Mucosa of gallbladder (tissue), 1 donor: ENCODE measurements at places on chromosomes 13 and 19. TPM values are rescaled to one million over a fixed set of nuclear protein-coding genes. Genes with fewer than 3 reads are reported as not detected.

The FBXO46 gene
- total RNA-seq: 22.0 TPM

The NUCB1 gene
- 292 TPM for total RNA-seq

The ZNF575 gene
- total RNA-seq: 4.1 TPM

The NOVA2 gene
- total RNA-seq: 3.1 TPM

The ZNF540 gene
- total RNA-seq: 3.1 TPM

The PRTN3 gene
- not detected for total RNA-seq

The ELANE gene
- total RNA-seq: not detected

The CATSPERD gene
- total RNA-seq: not detected

The ZNF578 gene
- total RNA-seq: 3.4 TPM

The CSNK1G2 gene
- 77.5 TPM for total RNA-seq

The DHX34 gene
- 19.1 TPM for total RNA-seq

The KLK4 gene
- total RNA-seq: not detected

- no peak for DNase-seq
These were observed 5.5 kb upstream of the PRTN3 start for GRCh38 chr19:835210-835810.

GRCh38 chr13:99228737-99229691 is 28.4 kb downstream of the UBAC2 start:
- DNase-seq: no peak

DNA sequence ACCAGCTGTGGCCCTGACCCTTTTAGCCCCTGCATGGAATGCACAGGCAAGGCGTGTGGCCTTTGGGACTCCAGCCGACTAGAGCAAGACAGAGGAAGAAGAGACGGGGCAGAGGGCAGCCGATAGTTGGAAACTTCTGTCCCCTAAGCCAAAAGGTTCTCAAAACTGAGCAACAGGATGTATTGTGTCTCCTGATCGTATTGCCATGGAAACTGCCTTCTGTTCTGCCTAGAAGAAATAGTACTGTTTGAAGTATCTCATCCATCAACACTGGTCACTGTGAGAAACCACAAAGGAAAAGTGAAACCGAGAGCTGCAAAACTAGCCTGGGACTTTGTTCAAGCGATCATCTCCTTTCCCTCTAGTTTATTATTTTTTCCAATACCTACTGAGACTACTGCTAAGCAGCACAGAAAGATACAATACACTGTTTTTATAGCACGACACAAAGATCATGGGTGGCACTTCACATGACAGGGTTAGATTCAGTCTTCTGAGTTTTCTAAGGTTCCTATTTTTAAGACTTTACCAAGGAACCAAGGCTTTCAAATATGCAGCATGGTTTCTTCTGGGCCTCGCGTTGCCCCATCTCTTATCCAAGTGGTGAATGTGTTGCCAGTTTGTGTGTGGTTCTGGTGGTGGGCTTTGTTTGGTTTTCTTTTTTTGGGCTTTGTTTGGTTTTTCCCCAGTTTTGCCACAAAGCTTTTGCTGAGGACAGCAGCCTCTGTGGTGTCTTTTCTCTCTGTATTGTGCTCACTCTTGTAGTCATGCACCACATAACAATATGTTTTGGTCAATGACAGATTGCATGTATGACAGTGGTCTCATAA is 49.3 kb upstream of the GPR183 start:
- DNase-seq: peak; percentile 44

DNA sequence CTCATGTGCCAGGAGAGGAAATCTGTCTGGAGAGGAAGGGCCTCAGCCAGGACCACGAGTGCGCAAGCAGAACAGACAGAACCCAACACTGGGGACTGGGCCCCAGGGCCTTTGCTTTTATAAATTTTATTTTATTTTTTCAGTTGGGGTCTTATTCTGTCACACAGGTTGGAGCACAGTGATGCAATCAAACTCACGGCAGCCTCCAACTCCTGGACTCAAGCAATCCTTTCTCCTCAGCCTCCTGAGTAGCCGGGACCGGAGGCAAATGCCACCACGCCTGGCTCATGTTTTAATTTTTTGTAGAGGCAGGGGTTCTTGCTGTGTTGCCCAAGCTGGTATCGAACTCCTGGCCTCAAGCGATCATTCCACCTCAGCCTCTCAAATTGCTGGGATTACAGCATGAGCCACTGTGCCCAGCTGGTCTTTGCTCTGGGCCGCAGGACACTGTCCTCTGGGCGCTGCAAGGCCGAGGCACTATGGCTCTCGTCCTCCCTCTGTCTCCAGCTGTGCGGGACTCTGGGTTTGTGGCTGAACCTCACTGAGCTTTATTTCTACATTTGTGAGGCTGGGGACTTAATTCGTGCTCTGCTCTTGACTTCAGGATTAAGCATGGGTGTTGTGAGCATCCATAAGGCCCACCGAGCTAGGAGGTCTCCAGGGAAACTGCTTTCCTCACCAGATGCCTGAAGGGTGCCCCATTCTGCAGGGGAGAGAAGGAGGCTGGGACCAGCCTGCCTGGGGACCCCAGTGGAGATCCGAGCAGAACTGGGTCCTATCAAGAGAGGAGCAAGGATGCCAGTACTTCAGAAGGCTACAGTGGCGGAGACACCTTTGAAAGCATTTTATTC is 144.2 kb upstream of the VSTM2B start:
- no peak for DNase-seq

DNA sequence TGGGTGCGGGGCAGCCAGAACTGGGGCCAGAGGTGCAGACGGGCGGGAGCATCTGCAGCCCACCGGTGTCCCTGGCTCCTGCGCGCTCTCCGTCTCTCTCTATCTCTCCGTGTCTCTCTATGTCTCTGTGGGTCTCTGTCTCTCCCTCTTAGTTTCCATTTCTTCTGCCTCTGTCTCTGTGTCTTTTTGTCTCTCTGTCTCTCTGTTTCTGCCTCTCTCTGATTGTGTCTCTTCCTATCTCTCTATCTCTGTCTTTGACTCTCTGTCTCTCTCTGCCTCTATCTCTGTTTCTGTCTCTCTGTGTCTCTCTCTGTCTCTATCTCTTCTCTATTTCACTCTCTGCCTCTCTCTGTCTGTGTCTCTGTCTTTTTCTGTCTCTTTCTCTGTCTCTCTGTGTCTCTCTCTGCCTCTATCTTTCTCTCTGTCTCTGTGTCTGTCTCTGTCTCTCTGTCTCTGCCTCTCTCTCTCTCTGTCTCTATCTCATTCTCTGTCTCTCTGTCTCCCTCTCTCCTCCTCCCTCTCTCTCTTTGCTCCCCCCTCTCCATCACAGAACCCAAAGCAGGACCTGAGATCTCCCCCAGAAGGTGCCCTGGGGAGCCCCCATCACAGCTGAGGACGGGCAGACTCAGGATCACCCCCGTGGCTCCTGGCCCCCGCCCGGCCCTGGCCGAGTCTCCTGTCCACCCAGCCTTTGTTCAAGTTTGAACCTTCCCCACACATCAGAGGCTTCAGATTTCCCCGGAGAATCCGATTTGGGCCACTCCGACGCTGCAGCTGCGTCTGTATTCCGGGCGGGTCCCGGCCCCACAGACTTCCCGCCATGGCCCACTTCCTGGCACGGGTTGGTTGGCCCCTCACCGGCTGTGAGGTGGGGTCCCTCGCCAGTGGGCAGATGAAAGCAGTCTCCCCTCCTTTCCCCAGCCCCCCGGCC is 48.6 kb upstream of the TCF3 start:
- no peak for DNase-seq

DNA sequence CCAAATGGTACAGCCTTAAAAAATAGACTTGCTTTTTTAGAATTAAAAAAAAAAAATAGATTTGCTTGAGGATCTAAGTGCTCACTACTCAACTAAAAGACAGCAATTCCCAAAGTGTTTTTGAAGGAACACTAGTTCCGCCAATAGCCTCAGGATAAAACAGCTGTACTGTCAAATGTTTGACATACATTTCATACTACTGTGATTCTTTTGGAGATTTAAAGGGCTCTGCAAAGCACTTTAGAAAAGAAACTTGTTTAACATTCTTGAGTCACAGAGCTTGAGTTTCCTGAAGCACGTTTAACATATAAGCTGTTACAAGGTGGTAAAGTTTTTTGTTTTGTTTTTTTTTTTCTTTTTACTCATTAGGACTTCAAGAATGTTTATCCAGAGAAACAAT is 23.1 kb upstream of the KLF5 start:
- DNase-seq: no peak

- no peak for DNase-seq
These were observed 22.4 kb downstream of the RANBP3 start for GRCh38 chr19:5955636-5955935.

DNA sequence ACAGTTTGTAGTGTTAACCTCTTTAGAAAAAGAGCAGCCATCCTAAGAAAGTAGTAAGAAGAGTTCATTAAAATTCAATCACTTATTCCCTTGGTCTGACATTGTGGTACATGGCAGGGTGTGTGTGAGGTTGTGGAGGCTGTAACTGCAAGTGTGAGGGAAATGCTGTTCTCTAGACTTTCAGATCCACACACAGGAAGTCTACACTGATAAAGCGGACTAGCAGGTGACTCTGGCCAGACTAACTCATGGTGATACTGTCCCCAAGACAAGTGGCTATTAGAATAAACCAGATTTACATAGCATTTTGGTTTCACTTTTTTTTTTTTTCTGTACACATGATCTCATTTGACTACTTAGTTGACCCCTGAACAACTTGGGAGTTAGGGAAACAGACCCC is 10.0 kb downstream of the MTIF3 start:
- no peak for DNase-seq

DNA sequence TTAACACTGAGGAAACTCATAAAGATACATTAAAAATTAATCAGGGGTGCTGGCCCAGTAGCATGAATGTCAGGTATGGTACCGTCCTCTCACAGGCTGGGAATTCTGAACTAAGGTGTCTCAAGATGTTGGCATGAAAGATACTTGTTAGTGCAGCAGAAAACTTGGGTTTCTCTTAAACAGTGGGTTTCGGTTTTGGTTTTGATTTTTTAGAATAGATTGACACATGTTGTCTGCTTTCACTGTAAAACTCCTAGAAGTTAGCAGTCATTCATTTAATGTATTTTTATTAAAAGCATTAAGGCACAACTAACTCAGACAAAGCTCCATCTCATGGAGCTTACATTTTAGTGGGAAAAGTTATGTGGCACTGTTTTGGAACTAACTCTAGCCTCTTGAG is 3.5 kb upstream of the OBI1 start:
- no peak for DNase-seq

- DNase-seq: peak; percentile 97
These were observed 18.5 kb downstream of the LMTK3 start for GRCh38 chr19:48492925-48493717.

DNA sequence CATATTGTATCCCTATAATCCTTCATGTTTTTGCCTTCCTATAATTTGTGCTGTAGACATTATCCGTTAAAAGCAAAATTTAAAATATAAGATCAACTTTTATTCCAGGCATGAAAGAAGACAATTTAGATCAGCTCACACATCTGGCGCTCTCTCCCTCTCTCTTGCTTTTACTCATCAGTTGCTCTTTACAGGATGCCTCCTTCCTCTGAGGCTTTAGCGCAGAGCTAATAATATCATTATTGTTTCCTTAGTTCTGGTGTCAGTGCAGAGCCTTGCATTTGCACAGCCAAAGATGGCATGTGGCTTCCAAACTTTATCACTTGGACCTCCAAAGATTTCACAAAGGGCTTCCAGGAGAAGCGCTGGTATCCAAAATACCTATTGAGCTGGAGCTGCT is 295.1 kb downstream of the FGF9 start:
- DNase-seq: no peak

- no peak for DNase-seq
These were observed 12.9 kb downstream of the NOVA2 start for GRCh38 chr19:45960595-45961235.

DNA sequence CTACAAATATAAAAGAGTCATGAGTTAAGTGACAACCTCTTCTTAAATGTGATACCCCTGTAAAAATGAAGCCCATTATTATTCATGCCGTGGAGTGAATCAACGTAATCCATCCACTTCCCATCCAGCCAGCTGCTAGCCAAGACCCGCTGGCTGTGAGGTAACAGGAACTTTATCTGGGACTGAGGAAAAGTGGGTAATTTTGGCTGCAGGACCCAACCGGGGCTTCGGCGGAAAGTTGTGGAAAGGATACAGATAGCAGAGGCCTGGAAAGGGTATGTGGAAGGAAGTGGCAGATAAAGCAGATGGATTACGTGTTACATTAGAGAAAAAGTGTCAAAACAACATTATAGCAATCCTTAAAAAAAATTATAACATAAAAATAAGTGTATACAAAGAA is 48.3 kb downstream of the SLC7A1 start:
- no peak for DNase-seq

DNA sequence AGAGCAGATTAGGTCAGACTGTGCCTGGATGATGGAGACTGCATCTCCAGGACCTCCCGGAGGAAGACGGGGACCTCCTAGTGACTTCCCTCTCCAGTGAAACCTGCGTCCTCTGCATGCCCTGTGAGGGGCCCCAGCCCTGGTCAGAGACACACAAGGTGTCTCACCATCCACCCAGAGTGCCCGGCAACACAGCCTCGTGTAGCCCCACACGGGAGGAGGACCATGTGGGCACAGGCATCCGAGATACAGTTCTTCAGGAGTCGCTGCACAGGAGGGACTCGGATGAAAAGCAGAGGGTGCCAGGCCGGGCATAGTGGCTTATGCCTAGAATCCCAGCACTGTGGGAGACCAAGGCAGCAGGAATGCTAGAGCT is 64.8 kb downstream of the PEPD start:
- DNase-seq: no peak

- DNase-seq: no peak
These were observed 43.3 kb downstream of the INSR start for GRCh38 chr19:7250951-7251350.

GRCh38 chr13:42384265-42384664 is 112.3 kb downstream of the AKAP11 start:
- no peak for DNase-seq

- DNase-seq: no peak
These were observed 3.8 kb downstream of the GADD45GIP1 start for GRCh38 chr19:12953138-12953798.

DNA sequence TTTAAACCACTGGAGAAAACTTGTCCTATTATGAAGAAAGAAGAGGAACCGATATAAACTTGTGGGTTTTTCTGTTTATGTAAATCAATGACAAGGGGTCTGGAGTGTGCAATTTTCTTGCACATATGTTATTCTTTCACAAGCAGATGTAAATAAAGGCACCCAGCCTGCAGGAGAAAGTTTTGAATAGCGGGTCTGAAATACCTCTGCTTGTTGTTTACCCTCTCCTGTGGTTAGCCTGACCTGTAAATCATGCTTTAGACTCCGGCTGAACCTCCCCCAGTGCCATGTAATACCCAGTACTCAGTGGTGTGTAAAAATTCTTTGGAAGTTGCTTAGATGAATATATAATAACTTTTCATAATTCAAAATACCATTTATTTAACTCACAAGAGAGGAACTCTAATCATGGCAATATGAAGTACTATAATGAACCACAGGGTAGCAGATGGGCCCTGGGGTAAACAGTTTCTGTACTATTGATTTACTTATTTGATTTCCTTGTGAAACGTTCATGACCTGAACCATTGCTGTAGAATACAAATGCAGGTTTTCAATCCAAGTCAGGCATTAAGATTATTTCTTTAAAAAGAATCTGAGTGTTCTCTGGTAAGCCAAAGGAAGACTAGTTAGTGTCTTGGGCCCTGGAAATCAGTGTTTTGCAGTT is 245.1 kb downstream of the LMO7 start:
- DNase-seq: no peak

GRCh38 chr19:51891193-51891747 is 3.5 kb upstream of the ZNF577 start:
- DNase-seq: no peak

GRCh38 chr13:110393761-110394160 is 86.7 kb downstream of the COL4A2 start:
- no peak for DNase-seq

GRCh38 chr19:48295458-48295857 is 25.6 kb downstream of the ZNF114 start:
- no peak for DNase-seq

GRCh38 chr13:34762312-34762711 is 179.8 kb upstream of the NBEA start:
- no peak for DNase-seq
